ENCODE measurements at places on chromosomes 16 and 17. TPM values are rescaled to one million over a fixed set of nuclear protein-coding genes. Genes with fewer than 3 reads are reported as not detected.

GRCh38 chr16:54509456-54509855 lies 222.9 kb upstream of the IRX3 start:
- peaks cover 14% of the 10 kb centered on the region for H3K27me3 ChIP-seq
- no peak for DNase-seq
- no peak overlapping the region for H3K27ac ChIP-seq
- H3K4me1 ChIP-seq = peaks cover 35% of the 10 kb centered on the region
- H3K4me3 ChIP-seq = no peak overlapping the region

The TCF25 gene
- total RNA-seq = 212 TPM

The HOXB9 gene
- total RNA-seq = not detected

The SUPT4H1 gene
- 62.9 TPM for total RNA-seq

Data from chondrocyte (in vitro differentiated cells).